ENCODE measurements at places on chromosomes 12 and 14.

- DNase-seq, result no peak
- H3K36me3 ChIP-seq, result no peaks in the 10 kb centered on the region
- no peaks in the 10 kb centered on the region for H3K4me1 ChIP-seq
Measured at GRCh38 chr12:39364196-39364595, 78.7 kb downstream of the KIF21A start.

DNA sequence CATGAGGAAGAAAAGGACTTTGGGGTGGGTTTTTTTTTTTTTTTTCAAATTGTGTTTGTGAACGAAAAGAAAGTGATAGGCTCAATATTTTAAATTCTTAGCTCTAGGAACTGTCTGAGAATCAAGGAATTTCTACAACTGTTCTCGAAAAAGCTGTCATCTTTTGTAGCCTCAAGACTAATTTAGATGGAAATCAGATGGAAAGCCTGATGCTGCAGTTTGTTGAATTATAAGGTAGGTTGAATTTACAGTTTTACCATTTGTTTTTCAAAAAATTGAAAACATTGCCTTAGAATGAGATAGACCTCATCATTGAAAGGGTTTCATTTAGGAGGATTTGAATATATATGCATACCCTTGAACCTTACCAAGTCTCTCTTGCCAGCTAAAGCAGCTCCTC lies 109.3 kb upstream of the TRHDE start:
- no peak overlapping the region for H3K27ac ChIP-seq
- no peaks in the 10 kb centered on the region for H3K27me3 ChIP-seq
- H3K4me3 ChIP-seq, result no peak overlapping the region
- no peaks in the 10 kb centered on the region for H3K36me3 ChIP-seq
- DNase-seq, result no peak
- no peaks in the 10 kb centered on the region for H3K4me1 ChIP-seq

DNA sequence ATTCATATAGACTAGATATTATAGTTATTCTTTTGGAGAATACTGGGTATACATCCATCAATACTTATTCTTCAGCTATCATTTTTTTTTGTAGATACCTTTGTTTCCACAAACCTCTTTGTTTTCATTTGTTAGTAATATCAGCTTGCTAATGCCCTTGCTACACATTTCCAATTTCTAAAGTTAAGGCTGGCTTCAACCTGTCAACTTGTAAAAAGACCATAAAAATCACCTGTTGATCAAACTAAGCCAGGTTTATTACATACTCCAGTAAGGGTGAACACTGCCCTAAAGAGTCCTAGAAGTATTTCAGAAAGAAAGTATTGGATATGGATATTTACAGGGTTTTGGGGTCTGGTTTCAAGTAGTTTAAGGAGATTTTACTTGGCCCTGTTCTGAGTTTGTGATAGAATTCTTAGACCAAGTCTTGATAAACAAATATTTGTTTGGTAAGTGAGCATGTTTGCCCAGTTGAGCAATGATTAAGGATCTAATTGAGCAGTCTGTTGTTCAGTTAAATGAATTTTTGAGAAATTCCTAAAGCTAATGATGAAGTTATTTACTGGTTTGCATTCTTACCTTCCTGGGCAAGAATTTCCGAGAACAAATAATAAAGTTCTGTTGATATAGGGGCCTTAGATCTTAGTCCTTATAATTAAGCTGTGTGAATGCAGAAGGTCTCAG lies 52.8 kb upstream of the LRTM2 start:
- no peak overlapping the region for H3K4me3 ChIP-seq
- no peak overlapping the region for H3K27ac ChIP-seq
- H3K36me3 ChIP-seq, result peaks cover 13% of the 10 kb centered on the region
- no peaks in the 10 kb centered on the region for H3K4me1 ChIP-seq
- no peak for DNase-seq

GRCh38 chr14:38297681-38298080 lies 41.8 kb upstream of the CLEC14A start:
- no peak overlapping the region for H3K27ac ChIP-seq
- H3K4me1 ChIP-seq, result no peaks in the 10 kb centered on the region
- no peaks in the 10 kb centered on the region for H3K27me3 ChIP-seq
- no peaks in the 10 kb centered on the region for H3K36me3 ChIP-seq

GRCh38 chr12:116861320-116861719 lies 19.9 kb downstream of the HRK start:
- peaks cover 3% of the 10 kb centered on the region for H3K27me3 ChIP-seq
- no peak overlapping the region for H3K4me3 ChIP-seq
- H3K4me1 ChIP-seq, result no peaks in the 10 kb centered on the region

- H3K4me3 ChIP-seq, result no peak overlapping the region
- H3K27me3 ChIP-seq, result peaks cover 99% of the 10 kb centered on the region
- DNase-seq, result no peak
- H3K4me1 ChIP-seq, result peaks cover 7% of the 10 kb centered on the region
- no peaks in the 10 kb centered on the region for H3K36me3 ChIP-seq
- no peak overlapping the region for H3K27ac ChIP-seq
Measured at GRCh38 chr14:36656687-36657398, 4.8 kb upstream of the PAX9 start.

- H3K27me3 ChIP-seq, result no peaks in the 10 kb centered on the region
- H3K4me1 ChIP-seq, result peaks cover 21% of the 10 kb centered on the region
- DNase-seq, result no peak
- peaks cover 6% of the 10 kb centered on the region for H3K36me3 ChIP-seq
- no peak overlapping the region for H3K27ac ChIP-seq
Measured at GRCh38 chr12:62288328-62288727, 28.1 kb downstream of the USP15 start.

GRCh38 chr14:56118611-56119181 lies 485 bp downstream of the PELI2 start:
- H3K27ac ChIP-seq, result peak overlapping the region; percentile 78
- no peak for DNase-seq
- peaks cover 69% of the 10 kb centered on the region for H3K4me1 ChIP-seq
- no peaks in the 10 kb centered on the region for H3K36me3 ChIP-seq
- peak overlapping the region; percentile 66 for H3K4me3 ChIP-seq

- H3K27ac ChIP-seq, result no peak overlapping the region
- DNase-seq, result no peak
- H3K27me3 ChIP-seq, result no peaks in the 10 kb centered on the region
- H3K36me3 ChIP-seq, result no peaks in the 10 kb centered on the region
Measured at GRCh38 chr12:49976557-49976956, 3.8 kb downstream of the AQP6 start.

DNA sequence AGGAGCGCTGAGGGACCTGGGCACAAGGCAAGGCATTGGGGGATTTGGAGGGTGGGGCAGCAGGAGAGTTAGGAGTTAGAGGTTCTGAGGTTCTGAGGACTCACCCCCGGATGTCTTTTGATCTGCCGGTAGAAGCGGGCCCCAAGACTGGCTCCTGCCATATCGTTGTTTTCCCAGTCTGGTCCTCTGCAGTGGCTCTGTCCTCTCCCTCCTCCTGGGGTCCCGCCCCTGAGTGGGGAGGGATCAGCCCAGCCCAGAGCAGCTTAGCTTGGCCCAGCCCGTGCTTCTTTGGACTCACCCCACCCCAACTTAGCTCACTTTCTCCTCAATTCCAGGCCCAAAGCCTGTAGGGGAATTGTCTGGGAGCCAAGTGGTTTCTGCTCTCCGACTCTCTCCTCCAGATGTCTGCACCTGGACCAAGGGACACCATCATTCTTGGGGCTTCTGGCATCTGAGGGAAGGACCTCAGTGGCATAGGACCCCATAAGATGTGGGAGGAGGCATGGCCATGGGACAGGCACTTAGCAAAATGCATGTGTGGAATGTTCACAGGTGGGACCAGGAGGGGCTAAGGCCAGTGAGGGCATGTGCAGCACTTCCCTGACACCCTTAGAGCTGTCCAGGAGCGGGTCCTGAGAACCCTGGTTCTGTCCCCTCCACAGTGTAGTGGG lies 7.5 kb downstream of the SHMT2 start:
- H3K27me3 ChIP-seq, result peaks cover 56% of the 10 kb centered on the region
- DNase-seq, result no peak
- H3K4me3 ChIP-seq, result no peak overlapping the region
- peaks cover 28% of the 10 kb centered on the region for H3K36me3 ChIP-seq
- H3K4me1 ChIP-seq, result peaks cover 49% of the 10 kb centered on the region

DNA sequence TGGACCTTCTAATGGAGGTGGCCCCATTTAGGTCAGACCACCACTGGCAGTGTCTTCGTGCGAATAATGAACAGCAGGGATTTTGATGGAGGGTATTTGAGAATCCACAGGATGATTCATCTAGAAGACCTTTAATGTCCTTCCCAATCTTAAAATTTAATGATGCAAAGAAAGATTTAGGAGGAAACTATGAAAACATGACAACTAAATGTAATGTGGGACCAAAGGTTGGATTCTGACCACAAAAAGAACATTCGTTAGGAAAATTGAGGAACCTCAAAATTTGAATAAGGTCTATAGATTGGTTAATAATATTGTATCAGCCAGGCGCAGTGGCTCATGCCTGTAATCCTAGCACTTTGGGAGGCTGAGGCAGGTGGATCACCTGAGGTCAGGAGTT lies 78.2 kb upstream of the TMPO start:
- H3K4me1 ChIP-seq, result peaks cover 53% of the 10 kb centered on the region
- no peaks in the 10 kb centered on the region for H3K27me3 ChIP-seq
- no peak overlapping the region for H3K4me3 ChIP-seq

DNA sequence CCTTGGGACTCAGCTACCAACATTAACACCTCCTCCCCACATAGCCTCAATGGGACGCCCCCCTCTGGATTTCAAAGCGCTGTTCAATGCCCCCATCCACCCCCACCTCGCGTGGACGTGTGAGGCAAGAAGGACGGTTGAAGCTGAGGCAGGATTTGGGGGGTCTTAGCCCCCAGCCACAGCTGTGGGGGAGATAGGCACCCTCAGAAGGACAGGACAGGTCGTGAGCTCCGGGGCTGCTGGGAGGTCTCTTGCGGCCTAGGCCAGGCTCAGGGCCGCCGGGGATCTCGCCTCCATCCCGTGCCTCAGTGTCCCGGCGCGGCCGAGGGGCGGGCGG lies 8.3 kb upstream of the SP7 start:
- H3K27ac ChIP-seq, result no peak overlapping the region
- H3K4me1 ChIP-seq, result peaks cover 15% of the 10 kb centered on the region
- H3K4me3 ChIP-seq, result peak overlapping the region; percentile 27
- DNase-seq, result no peak

GRCh38 chr14:99213527-99213971 lies 58.4 kb downstream of the BCL11B start:
- no peaks in the 10 kb centered on the region for H3K36me3 ChIP-seq
- H3K4me3 ChIP-seq, result no peak overlapping the region
- DNase-seq, result no peak
- no peak overlapping the region for H3K27ac ChIP-seq

GRCh38 chr12:60093428-60093827 lies 497.6 kb downstream of the SLC16A7 start:
- no peaks in the 10 kb centered on the region for H3K36me3 ChIP-seq
- H3K4me1 ChIP-seq, result no peaks in the 10 kb centered on the region
- H3K4me3 ChIP-seq, result no peak overlapping the region

DNA sequence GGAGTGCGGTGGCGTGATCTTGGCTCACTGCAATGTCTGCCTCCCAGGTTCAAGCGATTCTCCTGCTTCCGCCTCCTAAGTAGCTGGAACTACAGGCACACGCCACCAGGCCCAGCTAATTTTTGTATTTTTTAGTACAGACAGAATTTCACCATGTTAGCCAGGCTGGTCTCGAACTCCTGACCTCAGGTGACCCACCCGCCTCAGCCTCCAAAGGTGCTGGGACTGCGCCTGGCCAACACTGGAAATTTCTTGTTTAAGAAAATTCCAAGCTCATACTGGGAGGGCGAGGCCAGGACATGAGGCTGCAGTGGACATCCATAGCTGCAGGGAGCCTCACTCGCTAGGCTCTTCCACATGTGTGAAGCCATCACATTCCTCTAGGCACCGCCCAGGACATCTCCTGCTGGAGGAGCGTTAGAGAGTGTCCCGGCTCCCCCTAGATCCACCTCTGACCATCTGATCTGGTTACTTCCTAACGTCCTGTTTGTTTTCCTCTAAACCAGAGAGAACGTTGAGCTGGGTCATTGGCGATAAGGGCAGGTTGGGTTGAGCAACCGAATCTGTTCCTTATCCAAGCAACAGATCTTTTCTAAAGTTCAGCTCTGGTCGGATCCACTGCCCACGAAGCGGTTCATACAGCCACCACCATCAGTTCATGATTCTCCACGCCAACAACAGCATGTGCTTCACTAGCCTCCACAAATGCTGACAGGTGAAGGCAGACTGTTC lies 108.2 kb upstream of the MED13L start:
- no peaks in the 10 kb centered on the region for H3K27me3 ChIP-seq
- H3K4me3 ChIP-seq, result no peak overlapping the region
- no peak overlapping the region for H3K27ac ChIP-seq
- DNase-seq, result no peak

GRCh38 chr12:61311413-61311812 lies 948.8 kb upstream of the USP15 start:
- H3K27me3 ChIP-seq, result no peaks in the 10 kb centered on the region
- no peak for DNase-seq
- H3K36me3 ChIP-seq, result no peaks in the 10 kb centered on the region
- no peaks in the 10 kb centered on the region for H3K4me1 ChIP-seq
- H3K4me3 ChIP-seq, result no peak overlapping the region
- no peak overlapping the region for H3K27ac ChIP-seq

DNA sequence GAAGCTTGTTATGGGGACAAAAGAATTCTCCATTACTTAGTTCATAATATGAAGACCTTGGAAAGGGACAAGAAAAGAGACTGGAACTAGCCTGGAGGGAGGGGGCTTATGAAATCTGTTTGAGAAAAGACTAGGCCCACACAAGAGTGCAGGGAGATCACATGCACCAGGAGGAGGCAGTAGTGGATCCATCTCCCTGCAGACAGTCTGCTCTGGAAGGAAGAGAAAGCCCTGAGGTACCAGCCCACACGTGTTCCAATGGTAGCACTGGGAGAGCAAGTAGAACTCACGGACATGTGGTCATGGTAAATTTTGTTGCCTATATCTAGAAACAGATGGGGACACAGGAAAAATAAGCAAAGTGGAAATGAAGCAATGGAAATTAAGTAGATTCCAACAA lies 445.4 kb downstream of the SOX5 start:
- H3K4me3 ChIP-seq, result no peak overlapping the region
- no peaks in the 10 kb centered on the region for H3K4me1 ChIP-seq
- H3K27ac ChIP-seq, result no peak overlapping the region
- H3K36me3 ChIP-seq, result no peaks in the 10 kb centered on the region
- no peaks in the 10 kb centered on the region for H3K27me3 ChIP-seq

DNA sequence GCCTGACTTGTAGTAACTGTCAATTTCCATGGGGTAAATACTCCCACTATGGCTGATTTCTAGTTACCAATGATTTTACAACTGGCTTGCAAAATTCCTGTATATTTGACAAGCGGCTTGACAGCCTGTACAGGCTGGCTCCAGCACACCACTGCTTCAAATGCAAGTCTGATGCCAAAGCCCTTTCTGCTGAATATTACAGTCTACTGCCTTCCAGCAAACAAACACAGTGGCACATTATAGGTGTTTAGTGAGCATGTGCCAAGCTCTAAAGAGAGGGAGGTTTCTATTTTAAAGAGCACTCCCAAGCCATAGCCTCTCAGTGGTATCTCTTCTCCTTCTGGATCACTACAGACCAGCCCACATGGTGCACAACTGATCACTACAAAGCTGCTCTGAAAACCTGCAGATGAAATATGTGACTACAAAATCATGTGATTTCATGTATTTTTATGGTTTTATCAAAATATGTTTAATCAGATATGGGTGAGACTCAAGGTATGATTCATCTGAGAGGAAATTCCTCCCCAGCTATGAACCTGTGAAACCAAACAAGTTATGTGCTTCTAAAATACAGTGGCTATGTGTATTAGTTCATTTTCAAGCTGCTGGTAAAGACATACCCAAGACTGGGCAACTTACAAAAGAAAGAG lies 101.5 kb downstream of the RPAP3 start:
- H3K4me3 ChIP-seq, result no peak overlapping the region
- H3K27me3 ChIP-seq, result no peaks in the 10 kb centered on the region
- H3K36me3 ChIP-seq, result no peaks in the 10 kb centered on the region
- H3K4me1 ChIP-seq, result peaks cover 15% of the 10 kb centered on the region
- DNase-seq, result no peak
- no peak overlapping the region for H3K27ac ChIP-seq

- H3K27me3 ChIP-seq, result no peaks in the 10 kb centered on the region
- DNase-seq, result peak; percentile 86
- no peaks in the 10 kb centered on the region for H3K36me3 ChIP-seq
- H3K4me3 ChIP-seq, result peak overlapping the region; percentile 60
Measured at GRCh38 chr14:92475451-92476187, 38.0 kb upstream of the RIN3 start.

Measured in CD14-positive monocyte (primary cell).